ENCODE measurements at places on chromosomes 2 and 18.

DNA sequence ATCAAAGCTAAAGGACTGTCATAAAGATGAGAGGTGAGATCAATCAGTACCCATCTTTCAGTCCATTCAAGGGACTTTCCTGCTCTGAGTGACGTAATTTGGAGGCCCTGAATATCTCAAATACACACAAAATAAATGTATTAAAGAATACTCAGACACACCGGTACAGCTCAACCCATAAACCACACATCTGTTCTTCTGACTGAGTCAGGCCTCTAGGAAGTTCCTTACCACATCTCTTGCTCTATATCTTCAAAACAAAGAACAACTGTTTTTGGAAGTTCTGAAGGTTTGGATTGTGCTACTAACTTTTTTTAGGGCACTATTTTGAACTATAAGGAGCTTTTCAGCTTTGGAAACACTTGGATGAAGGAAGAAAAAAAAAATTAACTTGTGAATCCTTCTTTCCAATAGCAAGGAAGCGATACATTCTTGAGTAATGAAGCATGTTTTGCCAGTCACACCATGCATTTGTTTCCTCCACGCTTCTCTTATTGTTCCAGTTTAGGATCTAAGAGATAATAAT is 866.5 kb upstream of the VRK2 start:
- DNase-seq, result peak; percentile 54

- peak; percentile 66 for DNase-seq
Observed at GRCh38 chr2:237154082-237154638, 68.5 kb downstream of the COPS8 start.

GRCh38 chr2:111694700-111695101 is 189.3 kb downstream of the ANAPC1 start:
- DNase-seq, result peak; percentile 97

GRCh38 chr2:59824314-59824713 is 729.1 kb downstream of the BCL11A start:
- no peak for DNase-seq

- DNase-seq, result no peak
Observed at GRCh38 chr18:8257851-8258434, 351.3 kb upstream of the RAB12 start.

DNA sequence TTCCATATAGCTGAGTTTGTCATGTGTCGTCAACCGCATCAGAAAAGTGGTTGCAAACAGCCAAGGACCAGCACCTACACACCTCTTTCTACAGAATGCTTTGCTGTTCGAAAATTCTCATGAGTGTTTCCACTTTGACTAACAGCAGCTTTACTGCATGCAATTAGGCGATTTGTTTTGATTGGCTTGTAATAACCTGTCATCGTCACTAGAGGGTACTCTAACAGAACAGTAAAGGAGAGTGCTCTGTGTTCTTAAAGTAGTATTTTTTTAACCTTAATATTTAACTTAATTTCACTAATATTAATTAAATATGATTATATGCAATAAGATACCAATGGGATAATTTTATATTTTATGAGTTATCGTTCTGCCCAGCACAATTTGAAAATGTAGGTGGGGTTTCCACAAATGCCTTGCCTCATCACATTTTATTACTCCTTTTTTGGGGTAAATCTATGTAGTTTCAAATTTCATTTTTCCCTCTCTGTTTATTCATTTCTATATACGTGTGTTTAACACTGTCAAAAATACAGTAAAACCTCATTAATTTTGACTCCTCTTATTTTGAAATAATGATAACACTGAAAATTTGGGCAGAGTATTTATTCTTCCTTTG is 502.2 kb downstream of the NRXN1 start:
- peak; percentile 42 for DNase-seq

DNA sequence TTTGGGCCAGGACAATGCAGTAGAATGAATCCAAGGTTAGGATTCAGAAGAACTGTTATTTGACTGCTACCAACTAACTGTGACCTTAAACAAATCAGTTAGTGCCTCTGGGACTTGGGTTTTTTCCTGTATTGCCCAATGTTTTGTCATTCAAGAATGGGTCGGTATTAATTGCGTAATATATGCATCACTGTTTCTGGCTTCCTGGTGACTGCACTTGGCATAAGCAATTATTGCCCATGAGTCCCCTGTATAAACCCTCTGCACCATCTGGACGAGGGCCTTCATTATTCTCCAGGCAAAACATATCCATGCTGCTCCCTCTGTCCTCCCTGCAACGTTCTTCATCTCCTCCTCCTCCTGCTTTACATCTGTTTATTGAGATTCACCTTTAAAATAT is 255.8 kb upstream of the LRRTM1 start:
- DNase-seq, result no peak

GRCh38 chr2:30948857-30949256 is 141.6 kb upstream of the CAPN13 start:
- DNase-seq, result no peak

GRCh38 chr2:174623106-174623637 is 25.6 kb upstream of the WIPF1 start:
- DNase-seq, result peak; percentile 8

GRCh38 chr18:29153091-29153490 is 976.2 kb upstream of the CDH2 start:
- no peak for DNase-seq

- no peak for DNase-seq
Observed at GRCh38 chr2:197425550-197425949, 9.3 kb downstream of the SF3B1 start.

- no peak for DNase-seq
Observed at GRCh38 chr2:60383401-60384143, 169.9 kb downstream of the BCL11A start.

DNA sequence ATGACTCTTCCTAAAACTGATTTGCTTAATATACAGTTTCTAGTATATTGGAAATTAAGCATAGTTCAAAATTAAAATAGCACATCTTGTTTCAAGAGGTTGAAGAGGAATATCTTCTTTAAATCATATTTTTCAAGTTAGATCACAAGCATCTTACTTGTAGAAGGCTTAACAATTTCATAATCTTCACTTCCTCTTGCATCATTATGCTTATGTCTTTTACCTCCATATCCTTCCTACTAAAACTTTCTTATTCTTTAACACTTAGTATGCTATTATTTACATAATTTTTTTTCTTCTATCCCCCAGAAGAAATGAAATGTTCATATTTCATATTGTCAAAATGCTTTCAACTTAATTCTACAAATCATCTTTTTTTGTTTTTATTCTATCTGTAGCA is 1354.9 kb upstream of the TMEFF2 start:
- no peak for DNase-seq

GRCh38 chr2:220550995-220551700 is 923.7 kb downstream of the SLC4A3 start:
- DNase-seq, result no peak

DNA sequence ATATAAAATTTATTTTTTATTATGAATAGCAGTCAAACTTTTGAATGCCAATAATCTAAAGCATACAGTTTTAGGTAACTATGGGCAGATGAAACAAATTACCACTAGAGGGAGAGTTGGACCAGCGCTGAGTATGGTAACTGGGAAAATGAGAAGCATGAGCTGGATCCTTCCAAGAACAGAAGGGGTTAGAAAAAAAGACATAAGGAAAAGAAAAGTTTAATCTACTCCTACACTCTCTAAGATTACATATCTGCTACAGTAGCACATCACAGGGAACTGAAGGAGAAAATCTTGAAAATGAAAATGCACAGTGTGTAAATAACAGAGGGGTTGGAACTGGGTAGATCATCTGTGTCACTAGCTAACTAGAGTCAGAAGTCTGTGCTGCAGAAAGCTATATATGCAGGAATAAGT is 15.5 kb downstream of the REG3G start:
- DNase-seq, result no peak

DNA sequence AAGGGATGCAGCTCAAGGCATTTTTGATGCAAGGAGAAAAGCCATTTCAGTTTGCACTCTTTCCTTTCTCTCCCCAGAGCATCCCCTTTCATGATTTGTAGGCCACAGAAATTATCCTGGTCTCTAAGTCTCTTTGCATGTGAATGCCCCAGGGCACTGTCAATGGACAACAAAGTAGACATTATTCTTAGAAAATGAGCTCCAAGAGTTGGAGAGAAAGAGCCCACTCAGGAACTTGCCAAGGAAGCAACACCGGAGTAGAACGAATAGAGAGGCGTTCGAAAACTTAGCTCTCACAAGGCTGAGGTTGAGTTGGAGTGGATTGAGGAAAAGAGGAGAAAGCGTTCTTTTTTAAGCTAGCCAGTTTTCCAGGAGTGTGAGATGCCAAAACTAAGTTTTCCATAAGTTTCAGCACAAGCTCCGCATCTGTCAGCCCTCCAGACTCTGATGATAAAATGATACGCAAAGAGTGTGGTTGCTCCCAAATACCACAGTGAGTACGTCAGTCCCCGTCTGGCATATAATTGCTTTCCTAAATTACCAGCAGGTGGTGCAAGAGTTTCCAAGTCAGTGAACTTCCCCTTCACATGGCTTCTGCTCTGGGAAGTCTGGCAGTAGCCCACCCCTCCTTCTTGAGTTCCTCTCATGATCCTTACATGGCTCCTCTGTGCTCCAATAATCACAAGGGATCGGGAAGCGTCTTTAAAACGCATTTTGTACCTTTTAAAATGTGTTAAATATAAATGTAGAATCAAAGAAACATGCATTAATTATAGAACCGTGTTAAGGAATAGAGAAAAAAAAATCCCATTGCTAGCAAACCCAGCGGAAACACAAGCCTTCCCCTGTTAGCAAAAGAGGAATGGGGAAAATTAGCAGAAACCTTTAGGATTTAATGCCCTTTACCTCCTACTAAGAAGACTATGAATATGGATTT is 1060.6 kb upstream of the FANCL start:
- DNase-seq, result peak; percentile 80

GRCh38 chr18:7196421-7196820 is 34.5 kb upstream of the LRRC30 start:
- no peak for DNase-seq

DNA sequence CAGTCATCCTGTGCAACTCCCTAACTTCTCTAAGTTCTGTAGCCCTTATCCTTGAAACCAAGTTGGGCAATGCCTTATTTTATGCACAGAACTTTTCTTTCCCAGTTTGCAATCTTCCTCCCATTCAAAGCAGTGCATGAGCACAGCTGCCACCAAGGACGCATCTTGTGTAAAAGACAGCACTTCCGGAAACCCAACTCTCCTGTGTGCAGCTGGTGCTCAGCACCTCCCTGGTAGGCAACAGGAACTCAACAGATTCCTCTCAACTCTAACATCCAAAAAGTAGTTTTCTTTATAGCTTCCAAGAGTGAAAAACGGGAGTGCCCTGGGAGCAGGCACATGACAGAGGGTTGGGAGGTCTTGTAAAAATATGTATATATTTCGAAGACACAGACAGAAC is 2.2 kb downstream of the TMEM18 start:
- no peak for DNase-seq

DNA sequence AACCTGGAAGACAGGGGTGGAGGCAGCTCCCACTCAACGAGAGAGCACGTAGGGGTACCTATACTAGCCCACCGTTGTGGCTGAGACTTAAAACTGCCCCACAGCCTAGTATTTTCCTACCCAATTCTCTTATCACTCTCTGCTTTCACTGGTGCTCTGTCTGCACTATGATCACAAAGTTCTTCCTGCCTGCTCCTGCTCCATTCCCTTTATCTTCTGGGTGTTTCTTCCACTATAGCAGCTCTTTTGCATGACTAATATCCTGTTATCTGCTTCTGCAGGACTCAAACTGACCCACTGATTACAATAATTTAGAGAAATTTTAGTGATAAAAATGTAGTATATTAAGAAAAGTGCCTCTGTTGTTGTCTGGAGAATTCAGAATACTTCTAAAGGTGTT is 184.8 kb downstream of the LRP1B start:
- no peak for DNase-seq

GRCh38 chr2:239831861-239832489 is 193.2 kb downstream of the NDUFA10 start:
- DNase-seq, result no peak

DNA sequence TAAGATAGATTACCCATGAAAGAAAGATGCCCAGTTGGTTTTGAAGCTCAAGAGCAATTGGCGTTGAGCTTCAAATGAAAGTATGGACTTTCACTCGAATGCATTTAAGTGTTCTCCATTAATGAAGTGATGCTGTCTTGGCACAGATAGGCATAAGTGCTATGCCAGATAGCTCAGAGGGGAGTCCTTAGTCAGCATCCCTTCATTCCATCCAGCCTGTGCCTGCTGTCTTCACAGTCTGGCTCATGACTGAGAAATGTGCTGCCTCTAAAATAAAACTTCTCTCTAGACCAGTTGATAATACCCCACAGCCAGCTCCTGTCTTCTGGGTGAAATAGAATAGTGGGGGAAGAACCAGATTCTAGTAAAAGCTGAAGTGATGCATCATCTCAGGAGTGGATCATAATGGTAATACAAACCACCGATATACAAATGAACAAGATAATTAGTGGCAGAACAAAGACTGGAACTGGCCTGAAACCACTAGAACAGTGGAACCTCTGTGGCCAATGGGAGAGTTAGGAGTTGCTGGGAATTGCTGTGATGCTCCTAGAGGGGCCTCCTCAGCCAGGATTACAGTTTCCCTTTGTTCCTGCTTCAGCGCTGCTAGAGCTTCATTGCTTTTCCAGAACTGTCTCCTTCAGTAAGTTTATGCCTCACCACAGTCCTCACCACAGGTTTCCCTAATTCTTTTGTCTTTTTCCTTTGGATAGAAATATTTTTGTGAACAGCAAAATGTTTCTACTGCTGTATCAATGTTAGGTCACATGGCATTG is 359.3 kb downstream of the KIAA1328 start:
- peak; percentile 9 for DNase-seq

DNA sequence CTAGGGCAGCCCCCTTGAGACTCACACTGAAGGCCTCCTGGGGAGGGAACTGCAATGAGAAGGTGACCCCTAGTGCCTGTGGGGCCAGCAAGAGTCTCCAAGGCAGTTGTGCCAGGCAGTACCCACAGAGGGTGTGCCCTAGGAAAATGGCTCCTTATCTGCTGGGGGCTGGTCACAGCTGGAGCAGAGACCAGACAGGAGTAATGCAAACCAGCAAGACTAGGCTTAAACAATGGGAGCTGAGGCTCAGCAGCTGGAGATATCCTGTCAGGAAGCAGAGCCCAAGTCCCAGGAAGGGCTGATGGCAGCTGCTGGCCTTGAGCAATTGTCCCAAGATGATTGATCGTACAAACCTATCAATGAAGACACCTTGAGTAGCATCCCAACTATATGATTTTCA is 26.8 kb upstream of the E2F6 start:
- no peak for DNase-seq

- DNase-seq, result peak; percentile 83
Observed at GRCh38 chr2:37414470-37414949, 70.1 kb downstream of the QPCT start.

DNA sequence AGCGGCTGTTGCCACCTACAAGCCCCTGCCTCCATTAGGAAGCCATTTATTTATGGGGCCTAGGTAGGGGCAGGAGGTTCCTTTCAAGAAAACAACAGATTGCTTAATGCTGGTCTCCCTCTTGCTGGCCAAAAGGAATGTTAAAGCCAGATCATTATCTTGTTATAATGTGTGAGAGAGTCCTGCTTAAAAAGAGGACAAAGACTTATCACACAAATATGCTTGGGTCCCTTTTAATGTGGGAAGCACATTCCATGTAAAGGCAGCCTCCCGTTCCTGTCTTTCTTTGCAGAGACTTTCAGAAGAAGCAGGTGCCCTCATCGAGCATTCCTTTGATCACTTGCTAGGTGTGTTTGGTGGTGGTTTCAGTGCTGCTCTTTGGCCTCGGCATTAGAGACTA is 76.4 kb downstream of the AGAP1 start:
- peak; percentile 66 for DNase-seq

Data from AG10803 (cell line).